Activated CD8-positive, alpha-beta T cell treated with anti-CD3 and anti-CD28 coated beads, Interleukin-2, amount 10 ng/mL, durations not matched to agents 7 days and 5 days (primary cell): ENCODE measurements at places on chromosomes 6 and 20.

GRCh38 chr6:97129106-97129505 is 153.9 kb downstream of the MMS22L start:
- DNase-seq = no peak

DNA sequence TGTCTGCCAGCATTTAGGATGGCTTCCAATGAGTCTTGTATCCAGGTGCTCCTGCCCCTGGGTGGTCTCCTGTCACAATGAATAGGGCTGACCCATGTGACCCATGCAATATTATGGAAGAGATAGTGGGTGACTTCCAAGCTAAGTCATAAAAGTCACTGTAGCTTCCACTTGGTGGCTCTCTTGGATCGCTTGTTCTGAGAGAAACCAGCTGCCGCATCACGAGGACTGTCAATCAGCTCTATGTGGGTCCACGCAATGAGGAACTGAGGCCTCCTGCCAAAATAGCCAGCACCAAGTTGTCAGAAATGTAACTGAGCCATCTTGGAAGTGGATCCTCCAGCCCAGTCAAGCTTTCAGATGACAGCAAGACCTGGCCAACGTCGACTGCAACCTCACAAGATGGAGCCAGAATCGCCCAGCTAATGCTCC is 14.9 kb upstream of the MATN4 start:
- no peak for DNase-seq

DNA sequence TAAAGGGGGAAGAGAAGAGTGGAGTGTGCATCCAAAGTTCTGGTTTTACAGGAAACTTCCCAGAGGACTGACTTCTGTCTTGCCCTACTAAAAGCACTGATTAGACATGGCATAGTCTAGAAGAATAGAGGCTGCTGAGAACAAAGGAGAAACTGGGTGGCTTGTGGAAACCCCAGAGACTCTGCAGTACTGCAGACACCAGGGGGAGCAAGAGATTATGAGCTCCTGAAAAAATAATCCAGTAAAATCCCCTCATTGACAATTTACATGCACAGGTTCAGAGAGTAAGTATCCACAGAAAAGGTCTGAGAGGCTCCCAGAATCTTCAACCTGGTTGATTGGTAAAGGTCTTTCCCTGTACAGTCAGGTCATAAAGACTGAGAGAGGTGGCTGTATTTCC is 48.7 kb upstream of the CLVS2 start:
- no peak for DNase-seq

DNA sequence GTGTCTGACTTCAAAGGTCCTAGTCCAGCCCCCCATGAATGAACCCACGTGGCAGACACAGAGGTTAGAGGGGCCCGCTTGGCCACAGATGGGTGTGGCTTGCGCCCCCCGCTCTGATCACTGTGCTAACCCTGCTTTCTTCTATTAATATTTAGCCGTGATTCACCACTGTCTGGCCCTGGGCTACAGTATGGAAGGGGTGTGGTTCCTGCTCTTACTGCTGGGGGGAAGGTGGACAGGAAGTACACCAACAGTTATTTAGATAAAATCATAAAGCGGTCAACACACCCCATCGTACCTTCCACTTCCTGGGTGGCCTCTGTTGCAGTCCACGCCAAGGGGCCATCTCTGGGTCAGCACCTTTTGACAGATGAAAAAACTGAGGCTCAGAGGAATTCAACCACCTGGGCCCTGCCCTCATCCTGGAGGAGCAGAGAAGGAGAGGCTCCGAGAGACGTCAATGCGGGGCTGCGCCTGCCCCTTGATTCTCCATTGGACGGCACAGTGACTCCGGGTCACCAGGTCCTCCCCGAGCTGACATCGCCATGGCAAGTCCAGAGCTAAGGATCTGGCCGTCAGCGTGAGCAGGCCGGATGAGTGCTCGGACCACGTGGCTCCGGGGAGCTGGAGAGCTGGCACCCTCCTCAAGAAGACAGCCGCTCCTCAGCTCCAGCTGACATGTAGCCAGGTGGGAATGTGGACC is 206.3 kb downstream of the PREX1 start:
- DNase-seq = no peak

DNA sequence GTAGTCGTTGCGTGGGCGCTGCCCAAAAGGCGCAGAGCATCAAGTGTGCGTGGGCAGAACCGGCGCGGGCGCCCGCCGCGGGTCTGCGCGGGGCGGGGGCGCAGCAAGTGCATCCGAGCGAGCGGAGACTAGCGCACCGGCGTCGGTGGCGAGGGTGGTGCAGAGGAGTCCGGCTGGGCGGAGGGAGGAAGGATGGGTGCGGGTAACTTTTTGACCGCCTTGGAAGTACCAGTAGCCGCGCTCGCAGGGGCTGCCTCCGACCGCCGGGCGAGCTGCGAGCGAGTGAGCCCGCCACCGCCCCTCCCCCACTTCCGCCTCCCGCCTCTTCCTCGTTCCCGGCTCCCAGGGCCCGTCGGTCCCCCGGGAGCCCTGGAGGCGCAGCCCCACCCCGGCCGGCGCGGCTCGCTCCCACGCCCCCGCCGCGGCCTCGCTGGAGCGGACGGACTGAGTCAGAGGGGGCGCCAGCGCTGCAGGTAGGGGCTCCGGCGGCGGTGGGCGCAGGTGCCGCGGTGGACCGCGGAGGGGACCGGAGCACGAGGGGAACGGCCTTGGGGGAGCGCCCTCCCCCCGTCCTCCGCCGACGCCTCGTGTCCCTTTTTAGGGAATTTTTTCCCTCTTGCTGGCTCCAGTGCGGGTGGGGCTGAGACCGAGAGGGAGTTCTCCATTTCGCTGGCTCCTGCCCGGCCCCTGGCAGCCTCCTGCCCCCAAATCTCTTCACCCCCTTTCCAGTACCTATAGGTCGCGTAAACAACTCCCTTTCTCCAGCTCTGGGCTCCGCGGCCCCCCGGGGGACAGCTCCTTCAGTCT is 1.6 kb upstream of the DBNDD2 start:
- DNase-seq = peak; percentile 54

DNA sequence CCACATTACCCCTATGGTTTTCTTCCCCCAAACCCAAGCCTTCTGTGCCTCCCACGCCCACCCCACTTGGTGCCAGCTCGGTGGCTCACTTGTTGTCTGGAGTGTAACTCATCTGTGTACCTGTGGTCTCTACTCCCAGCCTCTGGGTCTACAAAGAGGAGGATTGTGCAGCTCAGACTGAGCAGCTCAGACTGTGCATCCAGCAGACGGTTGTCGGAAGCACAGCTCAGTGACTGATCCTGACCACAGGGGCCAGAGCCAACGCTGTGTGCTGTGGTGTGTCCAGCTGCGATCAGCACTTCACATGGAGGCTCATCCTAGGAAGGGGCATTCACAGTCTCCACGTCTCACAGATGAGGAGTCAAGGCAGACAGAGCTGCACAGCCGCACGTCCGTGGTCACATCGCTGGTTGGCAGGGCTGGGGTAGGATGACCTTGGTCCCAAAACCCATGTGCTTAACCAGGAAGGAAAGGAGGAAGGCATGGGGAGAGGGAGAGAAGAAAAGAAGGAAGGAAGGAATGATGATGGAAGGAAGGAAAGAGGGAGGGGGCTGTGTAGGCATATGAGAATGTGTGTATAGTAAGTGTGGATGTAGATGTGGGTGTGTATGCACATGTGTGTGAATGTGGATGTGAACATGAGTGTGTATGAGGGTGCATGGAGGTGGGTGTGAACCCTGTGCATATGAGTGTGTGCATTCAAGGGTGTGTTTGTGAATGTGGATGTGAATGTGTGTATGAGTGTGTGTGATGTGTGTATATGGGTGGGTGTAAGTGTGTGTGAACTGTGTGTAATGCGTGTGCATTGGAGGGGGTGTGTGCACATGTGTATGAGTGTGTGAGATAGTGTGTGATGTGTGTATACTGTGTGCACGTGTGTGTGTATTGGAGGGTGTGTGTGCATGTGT is 28.2 kb upstream of the STX16 start:
- DNase-seq = no peak

DNA sequence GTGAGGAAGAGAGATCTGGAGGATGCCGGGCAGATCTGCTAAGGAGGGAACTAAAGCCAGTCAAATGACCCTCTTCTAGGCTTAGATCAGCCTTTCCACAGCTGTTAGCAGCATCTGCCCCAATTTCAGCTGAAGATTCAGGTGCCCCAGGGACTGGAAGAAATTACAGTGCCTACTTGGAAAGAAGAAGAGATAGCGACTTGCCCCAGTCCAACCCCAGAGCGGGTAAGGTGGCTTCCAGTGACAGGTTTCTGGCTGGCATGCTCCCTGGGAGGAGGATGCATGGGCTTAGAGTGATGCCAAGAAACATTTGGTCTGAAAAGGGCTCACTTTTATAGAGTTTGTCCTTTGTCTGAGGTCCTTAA is 620 bp downstream of the TJAP1 start:
- DNase-seq = no peak

DNA sequence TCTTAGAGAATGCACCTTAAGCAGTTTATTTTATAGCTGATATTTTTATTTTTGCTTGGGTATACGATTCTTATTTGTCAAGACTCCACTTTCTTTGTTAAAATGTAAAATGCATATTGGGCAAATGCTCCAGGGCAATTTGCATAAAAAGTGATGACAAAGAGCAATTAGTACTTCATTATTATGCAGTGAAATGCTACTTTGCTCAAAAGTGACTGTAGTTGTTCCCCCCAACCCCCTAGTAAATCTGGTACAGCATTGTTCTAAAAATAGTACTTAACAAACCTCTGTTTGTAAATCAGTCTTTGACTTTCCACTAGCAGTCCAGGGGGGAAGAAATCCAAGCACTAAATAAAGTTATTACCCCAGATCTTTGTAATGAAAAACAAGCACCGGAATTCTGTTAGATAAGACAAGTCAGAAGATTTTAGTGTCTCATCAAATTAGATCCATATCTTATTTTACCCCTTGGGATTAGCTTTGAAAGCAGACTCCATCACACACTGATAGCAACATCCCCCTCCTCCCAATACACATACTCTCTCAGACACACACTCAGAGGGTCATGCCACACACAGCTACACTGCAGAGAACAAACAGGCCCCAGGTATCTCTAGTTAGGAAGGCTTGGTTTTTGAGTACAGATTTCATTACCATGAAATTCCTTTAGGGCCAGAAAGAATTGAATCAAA is 32.9 kb upstream of the BACH2 start:
- no peak for DNase-seq

GRCh38 chr20:19370076-19371075 is 157.9 kb downstream of the SLC24A3 start:
- no peak for DNase-seq

- DNase-seq = no peak
These were observed 1.7 kb upstream of the COL9A1 start for GRCh38 chr6:70304616-70305015.

DNA sequence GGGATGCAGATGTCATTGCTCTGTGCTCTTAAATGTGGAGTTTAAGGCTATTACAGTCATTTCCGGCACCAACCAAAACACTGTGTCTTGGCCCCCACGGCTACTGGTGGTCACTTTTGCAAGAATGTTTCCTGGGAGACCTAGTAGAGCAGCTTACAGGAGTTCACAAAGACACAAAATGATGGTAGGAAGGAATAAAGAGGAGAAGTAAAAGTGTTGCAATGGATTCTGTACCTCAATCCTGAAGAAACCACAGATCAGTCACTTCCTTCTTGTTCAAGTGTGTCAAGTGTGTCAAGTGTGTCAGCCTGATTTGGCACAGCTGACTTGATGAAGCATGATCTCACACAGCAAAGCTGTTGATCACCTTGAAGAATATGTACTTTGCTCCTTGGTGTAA is 344.0 kb downstream of the PLCB1 start:
- no peak for DNase-seq

DNA sequence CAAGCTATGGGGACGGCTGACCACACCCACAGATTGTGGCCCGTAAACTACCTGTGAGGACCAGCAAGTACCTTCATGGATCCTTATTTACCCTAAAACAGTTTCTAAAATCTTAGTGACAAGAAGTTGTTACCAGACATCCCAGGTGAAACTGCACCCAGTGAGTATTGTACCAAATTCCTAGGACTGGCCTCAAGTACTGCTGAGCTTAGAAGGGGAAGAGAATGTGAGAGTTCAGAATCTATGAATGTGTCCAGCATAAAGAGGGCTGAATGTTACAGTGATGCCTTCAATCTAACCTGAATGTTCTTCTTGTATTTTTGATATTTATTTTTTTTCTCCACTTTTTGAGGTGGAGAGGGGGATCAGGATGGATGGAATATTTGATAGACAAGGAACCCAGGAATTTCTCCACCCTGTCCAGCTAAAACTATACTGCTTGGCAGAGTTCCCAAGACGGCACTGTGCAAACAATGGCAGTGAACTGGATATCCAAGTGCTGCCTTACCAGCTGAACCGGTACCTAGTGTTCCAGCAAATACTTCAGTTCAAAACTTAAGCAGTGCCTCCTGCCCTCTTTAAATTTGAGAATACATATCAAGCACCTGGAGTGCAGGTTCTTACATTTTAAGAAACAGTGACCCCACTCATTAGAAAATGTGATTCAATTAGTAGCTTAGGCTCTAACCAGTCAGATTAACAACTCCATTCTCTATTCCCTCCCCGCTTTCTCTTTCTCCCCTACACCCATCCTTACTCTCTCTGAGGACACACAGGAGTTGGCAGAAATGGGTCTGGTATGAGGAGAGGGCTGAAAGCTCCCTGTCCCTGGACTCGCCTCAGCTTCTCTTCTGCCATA is 427.3 kb upstream of the FLRT3 start:
- DNase-seq = no peak

DNA sequence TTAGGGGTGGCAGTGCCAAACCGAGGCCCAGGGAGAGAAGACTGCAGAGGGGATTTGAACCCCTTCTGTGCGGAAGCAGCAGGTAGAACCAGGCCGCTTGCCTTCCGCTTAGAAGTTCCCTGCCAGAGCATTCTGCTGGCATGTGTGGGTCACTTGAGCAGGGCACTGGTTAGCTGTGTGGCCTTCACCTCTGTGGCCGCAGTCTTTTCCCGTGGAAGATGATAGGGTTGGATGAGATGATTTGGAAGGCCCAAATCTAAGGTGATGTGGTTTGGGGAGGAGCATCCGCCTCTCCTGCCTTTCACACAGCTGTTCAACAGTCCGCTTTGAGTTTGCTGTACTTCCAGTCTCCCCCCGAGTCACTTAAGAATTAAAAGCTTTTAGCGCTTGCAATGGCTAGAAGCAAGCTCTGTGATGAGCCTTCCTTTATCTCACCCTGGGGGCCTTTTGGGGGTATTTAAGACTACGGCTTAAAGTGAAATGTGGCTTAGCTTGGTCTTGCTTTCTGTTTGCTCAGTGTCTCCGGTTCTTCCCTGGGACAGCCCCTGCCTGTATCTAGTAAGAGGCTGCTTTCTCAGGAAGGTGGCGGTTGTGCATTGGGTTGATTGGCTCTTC is 743 bp downstream of the CMTR1 start:
- DNase-seq = peak; percentile 61

GRCh38 chr6:32416036-32416435 is 9.1 kb upstream of the BTNL2 start:
- DNase-seq = no peak
